ENCODE measurements at places on chromosomes 7 and 10. TPM values are rescaled to one million over a fixed set of nuclear protein-coding genes. Genes with fewer than 3 reads are reported as not detected.

The LIPN gene
- not detected for total RNA-seq

The MRC1 gene
- 130 TPM for total RNA-seq

The MNX1 gene
- not detected for total RNA-seq

The LMOD2 gene
- not detected for total RNA-seq

The GTF2IRD1 gene
- 18.1 TPM for total RNA-seq

The SPAM1 gene
- not detected for total RNA-seq

The LIPK gene
- total RNA-seq: not detected

The TMEM139 gene
- total RNA-seq: 3.8 TPM

The THSD7A gene
- total RNA-seq: 3.9 TPM

The LGI1 gene
- not detected for total RNA-seq

The PVRIG gene
- total RNA-seq: 2.2 TPM

The PRPS1L1 gene
- total RNA-seq: not detected

GRCh38 chr7:22582863-22583622 lies 83.1 kb upstream of the STEAP1B start:
- DNase-seq: no peak

DNA sequence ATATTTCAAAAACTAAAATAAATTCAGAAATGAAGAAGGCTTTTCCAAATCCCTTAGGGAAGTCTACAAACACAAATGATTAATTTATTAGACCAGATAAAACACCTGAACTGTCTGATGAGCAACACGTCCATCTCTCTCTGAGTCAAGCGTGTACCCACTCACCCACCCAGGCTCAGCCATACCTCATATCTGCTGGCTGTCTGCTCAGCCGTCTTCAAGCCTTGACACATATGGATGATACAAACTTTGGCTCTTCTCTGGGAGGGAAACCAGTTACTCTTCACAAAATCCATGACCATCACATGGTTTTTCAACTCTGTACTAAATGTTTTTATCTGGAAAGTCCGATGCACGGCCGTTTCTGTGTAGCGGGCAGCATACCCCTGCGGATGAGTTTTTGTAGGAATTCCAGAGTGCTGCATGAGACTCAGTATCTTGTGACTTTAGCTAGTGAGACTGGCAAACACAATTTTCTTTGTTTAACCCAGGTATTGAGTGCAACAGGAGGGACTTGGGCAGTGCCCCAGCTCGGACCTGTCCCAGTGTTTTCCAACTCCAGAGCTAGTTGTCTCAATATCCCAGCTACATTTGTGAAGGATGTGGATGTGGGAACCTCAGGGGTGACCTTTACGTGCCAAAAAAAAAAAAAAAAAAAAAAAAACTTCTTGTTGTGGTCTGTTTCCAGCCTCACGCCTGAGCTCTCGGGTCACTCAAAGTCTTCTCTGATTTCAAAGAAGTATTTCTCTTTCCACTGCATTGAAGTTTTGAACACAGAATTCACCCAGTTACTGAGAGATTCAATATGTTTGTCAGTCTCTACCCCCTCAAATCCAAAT lies at the start of gene C10orf90:
C10orf90 (minus strand) TSS at position 638 of the 839 bp plus-strand sequence; CDS start at position 425, 213 bp downstream.
- DNase-seq: no peak

DNA sequence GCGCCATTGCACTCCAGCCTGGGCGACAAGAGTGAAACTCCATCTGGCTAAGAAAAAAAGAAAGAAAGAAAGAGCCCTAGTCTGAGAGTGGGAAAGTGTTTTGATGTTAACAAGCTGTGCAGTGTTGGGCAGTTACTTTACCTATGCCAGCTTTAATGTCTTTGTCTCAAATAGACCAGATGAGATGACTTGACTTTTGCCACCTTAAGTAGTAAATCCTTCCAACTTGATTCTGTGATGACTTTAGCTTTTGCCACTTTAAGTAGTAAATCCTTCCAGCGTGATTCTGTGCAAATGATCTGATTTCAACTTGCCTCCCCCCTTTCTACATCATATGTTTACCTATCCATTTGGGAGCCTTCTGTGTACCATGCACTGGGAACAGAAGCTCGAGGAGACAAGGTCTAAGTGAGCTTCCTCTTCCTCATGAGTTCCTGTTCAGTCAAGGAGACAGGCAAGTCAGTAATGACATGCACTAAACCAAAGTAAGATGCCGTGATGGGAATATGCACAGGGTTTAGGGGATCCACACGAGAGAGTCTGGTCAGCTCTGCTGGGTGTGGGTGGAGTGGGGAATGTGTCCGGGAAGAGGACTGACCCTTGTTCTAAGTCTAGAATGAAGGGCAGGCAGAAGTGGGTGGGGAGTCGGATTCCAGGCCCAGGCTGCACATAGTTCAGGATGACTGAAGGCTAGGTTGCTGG lies 17.2 kb downstream of the INPP5F start:
- DNase-seq: no peak

- DNase-seq: no peak
These were observed 52.6 kb downstream of the SH3PXD2A start for GRCh38 chr10:103802637-103803353.

- DNase-seq: no peak
These were observed 379.7 kb downstream of the RPS24 start for GRCh38 chr10:78413076-78414055.

GRCh38 chr7:28581351-28581750 lies 169.0 kb downstream of the CREB5 start:
- no peak for DNase-seq

DNA sequence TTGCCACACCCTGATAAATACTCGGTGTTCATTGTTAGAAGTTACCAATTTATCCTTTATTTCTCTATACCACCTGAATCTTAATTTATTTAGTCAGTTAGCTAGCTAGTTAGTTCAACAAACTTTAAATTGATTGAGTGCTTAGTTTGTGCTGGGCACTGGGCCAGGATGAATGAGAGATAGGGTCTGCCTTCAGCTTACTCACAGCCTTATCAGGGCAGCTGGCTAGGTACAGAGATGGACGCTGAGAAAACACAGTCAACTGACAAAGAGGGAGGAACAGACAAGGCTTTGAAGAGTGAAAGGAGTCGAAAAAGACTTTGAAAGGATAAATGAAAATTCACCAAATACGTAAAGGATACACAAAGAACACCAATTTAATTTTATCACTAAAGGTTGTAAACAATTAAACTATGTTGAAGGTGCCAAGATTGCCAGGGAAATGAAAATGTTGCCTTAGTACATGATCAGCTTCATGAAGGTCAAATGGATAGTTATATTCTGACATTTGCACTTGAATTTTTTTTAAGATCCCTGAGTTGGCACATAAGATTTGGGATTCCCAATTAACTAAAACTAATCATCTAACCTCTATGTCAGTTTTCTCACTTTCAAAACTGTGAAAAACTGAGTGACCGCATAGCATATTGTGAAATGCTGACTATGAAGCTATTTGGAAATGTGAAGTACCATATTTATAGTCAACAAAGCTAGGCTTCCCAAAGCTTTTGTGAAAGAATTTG lies 2.1 kb downstream of the CAV2 start:
- DNase-seq: peak; percentile 52

GRCh38 chr10:85168243-85168642 lies 839.9 kb downstream of the CCSER2 start:
- no peak for DNase-seq

DNA sequence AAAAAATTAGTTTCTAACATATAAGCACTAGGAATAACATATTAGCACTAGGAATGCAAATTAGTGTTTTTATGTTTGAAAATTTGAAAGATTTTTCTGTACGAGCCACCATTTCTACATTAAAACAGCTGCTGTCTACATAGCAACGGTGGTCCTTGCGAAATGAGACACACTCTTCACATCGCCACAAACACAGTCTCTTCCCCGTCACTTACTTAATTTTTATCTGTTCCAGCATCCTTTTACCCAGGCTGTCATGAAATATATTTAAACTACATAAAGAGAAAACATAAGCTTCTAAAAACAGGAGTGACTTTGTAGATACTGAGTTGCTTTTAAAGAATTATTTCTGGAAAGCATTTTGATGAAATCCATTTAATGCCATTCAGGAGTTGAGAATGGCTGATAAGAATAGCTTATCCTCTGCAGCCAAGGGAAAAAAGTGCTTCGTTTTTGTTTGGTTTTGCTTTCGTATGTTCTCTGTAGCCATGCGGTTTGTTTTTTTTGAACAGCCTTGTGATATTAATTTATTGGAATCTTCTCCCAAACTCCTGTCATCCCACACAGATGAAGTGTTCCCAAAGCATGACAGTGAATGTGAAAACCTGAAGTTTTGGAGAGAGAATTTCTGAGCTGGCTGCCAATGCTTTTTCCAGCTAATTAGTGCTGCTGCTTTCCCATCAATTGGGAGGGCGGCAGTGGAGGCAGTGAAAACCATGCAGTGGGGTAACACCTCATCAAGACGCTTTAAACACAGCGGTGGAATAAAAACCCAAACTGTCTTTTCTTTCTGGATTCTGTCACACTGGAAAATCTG lies 603.7 kb upstream of the ADARB2 start:
- DNase-seq: no peak

DNA sequence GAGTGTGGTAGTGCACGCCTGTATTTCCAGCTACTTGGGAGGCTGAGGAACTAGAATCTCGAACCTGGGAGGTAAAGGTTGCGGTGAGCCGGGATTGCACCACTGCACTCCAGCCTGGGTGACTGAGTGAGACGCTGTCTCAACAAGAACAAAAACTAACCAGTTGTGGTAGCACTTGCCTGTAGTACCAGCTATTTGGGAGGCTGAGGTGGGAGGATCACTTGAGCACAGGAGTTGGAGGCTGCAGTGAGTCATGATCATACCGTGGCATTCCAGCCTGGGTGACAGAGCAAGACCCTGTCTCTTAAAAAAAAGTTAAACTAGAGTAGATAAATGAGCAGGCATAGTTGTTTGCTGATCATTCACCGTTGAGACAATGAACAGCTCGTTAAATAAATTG lies 48.9 kb downstream of the CUX1 start:
- DNase-seq: no peak

DNA sequence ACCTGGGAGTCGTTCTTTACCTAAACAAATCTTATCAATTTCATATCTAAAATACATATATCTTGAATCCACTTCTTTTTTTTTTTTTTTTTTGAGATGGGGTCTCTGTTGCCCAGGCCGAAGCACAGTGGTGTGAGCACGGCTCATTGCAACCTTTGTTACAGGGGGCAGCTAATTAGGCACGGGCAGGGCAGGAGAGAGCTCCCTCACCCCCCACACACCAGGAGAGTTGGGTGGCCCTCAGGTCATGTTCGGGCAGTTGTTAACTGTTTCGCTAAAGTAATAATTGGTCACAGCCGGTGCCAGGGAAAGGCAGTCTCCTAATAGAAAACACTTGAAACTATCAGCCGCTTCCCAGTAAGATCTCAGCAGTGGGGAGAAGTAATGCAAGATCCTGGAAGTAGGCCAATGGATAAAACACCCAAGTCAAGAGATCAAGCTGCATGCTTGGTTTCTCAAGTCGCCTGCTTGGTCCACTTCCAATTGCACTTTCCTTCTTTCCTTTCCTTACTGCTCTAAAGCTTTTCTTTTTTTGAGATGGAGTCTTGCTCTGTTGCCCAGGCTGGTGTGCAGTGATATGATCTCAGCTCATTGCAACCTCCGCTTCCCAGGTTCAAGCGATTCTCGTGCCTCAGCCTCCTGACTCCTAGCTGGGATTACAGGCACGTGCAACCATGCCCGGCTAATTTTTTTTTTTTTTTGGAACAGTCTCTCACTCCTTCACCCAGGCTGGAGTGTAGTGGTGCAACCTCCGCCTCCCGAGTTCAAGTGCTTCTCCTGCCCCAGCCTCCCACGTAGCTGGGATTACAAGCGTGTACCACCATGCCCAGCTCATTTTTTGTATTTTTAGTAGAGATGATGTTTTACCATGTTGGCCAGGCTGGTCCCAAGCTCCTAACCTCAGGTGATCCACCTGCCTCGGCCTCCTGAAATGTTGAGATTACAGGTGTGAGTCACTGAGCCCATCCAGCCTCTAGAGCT lies 21.3 kb upstream of the EFCAB10 start:
- DNase-seq: no peak

DNA sequence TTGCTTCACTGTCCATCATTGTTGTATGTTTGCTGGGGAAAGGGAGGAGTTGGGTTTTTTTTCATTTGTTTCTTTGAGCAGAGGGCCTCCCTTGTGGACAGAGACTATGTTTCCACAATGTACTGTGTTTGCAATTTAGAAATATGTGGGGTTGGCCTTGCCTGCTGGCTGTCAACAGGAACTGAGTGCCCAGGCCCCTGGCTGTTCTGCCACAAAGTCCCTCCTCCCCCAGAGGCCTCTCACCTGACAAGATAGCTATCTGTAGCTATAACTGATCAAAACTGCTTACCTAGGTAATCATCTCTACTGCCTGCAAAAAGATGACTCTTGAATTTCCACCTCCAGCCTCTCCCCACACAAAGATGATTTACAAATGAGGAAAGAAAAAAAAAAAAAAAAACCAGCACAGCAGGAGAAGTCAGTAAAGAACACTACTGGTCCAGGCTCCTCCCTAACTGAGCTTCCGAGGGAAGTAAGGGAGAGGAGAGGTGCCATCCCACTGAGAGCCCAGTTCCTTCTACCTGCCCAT lies 121.8 kb downstream of the SGMS1 start:
- no peak for DNase-seq

DNA sequence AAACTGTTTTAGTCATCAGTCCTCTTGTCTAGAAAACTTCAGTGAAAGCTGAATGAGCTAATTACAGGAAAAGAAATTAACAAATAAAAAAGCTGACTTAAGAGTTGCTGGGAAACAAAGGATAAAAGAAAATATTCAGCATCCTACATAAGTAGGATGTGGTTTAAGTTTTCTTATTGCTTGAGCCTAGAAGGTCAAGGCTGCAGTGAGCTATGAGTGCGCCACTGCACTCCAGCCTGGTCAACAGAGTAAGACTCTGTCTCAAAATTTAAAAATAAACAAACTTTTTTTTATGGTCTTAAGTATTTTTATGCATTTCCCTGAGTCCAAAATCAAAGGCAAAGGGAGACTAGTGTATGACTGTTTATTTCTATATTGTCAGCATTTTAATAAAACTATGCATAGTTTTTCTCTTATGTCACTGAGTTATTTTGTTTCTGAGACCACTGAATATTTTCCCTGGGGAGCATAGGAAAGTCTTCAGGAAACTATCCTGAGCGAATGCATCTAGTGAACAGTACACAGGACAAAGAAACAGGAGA lies 40.0 kb upstream of the LRRN3 start:
- DNase-seq: no peak

- DNase-seq: no peak
These were observed 88.1 kb upstream of the RET start for GRCh38 chr10:42988517-42989395.

DNA sequence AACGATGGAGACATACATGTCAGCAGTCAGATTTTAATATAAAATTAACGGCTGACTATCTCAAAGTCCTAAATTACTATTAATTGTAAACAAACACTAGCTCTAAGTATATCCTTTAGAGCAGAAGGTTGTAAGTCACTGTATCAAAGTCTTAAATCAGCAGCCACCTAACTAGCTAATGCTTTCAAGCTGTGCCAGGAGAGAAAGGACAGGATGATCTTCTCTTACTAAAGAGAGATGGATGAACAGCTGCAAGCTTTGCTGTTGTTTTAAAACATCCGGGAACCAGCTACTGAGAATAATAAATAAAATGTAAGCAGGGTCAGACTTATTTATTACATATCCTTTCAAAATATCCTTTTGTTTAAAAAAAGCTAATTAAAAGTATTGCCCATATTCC lies 24.0 kb upstream of the ABLIM1 start:
- DNase-seq: no peak
